ENCODE measurements at places on chromosomes 12 and 14.

- no peak for DNase-seq
These were observed 36.2 kb upstream of the NKX2-8 start for GRCh38 chr14:36618641-36619040.

DNA sequence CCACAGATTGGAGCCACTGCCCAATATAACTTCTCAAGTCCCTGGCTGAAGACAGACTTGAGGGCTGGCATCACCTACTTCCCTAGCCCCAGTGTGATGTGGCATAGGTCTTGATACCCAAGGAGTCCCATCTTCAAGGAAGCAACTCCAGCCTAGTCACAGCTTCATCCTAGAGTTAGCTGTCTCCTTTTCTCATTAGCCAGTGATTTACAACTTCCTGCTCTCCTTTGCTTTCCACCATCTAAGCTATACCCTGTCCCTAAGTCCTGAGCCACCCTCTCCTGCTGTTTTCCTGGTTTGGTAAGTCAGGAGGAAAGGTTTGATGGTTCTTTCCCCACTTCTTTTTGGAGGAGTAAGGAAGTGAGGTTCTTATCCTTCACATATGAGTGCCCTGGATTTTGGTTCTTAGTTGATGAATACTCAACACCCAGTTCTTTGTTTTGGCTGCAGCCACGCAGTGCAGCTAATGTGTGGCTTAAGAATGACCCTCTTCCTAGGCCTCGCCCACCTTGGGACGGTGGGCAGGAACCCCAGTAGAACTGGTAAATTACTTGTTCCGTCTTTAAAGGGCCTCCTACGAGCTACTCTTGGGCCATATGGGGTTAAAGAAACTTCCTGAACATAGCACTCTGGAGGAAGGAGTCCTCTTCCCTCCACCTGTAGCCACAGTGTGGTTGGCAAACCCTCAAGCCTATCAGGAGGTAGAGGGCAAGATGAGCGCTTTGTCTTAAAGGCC is 3.9 kb upstream of the GPX2 start:
- DNase-seq: peak; percentile 10

- no peak for DNase-seq
These were observed 47.8 kb upstream of the LTA4H start for GRCh38 chr12:96083020-96083719.

DNA sequence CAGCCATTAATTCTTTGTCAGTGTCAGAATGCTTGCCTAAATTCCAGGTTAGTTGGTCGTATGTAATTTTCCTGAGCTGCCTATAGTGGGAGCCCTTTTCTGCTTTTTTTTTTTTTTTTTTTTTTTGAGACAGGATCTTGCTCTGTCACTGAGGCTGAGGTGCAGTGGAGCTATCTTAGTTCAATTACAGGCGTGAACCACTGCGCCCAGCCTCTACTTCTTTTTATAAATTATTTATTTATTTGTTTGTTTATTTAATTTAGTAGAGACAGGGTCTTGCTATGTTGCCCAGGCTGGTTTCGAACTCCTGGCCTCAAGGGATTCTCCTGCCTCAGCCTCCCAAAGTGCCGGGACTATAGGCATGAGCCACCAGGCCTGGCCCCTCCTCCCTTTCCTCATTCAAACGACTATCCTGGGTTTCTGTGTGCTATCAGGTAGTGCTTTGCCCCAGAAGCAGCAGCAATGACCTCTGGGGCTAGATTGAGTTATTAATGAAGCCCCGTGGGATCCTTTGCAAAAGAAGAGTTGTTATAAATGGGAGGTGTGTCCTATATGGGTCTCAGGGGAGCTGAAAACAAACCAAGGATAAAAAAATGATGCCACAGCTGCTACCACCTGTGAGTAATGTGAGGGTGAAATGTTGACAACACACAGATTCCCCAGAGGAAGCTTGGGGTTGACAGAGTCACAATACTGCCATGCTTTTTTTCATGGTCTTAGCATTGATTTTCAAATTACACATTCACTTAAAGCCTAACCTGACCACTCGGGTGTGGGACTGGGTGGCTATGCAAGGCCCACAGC is 34.6 kb upstream of the NFKBIA start:
- no peak for DNase-seq

DNA sequence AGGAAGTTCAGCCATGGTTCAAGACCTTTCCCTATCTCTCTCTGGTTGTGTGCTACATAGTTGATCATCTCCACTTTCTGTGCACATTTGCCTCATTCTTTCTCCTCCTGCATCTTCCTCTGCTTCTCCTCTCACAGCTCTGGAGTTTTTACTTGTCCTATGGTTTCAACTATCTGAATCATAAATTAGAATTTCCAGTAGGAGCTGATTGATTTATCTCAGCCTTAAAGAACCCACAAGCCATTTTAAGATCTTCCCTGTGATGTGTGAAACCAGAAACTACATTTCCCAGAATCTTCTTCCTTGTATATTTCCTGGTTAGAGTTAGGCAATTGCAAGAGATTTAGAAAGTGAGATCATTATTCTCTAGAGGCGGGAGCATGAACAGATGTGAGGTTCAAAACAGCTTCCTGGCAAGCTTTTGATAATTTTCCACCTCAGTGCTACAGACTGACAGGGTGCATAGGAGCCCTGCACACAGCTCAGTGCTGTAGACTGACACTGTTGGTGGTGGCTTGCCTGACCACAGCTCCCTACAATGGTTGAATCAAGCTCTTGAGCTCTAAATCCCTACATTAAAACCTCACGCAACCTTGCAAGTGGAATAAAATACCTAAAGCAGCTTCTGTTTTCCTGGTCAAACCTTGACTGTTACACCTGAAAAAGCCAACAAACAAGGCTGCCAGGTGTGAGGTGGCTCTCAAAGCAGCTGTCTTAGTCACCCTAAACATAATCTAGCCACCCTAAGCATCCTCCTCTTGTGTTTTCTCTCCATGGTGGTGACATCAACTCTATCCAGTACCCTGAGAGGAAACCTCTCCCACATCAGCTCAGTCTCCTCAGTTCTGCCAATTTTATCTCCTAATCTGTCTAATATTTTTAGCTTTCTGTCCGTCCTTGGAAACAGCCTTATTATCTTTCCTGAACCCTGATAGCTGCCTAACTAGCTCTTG is 21.5 kb upstream of the IFNG start:
- no peak for DNase-seq

DNA sequence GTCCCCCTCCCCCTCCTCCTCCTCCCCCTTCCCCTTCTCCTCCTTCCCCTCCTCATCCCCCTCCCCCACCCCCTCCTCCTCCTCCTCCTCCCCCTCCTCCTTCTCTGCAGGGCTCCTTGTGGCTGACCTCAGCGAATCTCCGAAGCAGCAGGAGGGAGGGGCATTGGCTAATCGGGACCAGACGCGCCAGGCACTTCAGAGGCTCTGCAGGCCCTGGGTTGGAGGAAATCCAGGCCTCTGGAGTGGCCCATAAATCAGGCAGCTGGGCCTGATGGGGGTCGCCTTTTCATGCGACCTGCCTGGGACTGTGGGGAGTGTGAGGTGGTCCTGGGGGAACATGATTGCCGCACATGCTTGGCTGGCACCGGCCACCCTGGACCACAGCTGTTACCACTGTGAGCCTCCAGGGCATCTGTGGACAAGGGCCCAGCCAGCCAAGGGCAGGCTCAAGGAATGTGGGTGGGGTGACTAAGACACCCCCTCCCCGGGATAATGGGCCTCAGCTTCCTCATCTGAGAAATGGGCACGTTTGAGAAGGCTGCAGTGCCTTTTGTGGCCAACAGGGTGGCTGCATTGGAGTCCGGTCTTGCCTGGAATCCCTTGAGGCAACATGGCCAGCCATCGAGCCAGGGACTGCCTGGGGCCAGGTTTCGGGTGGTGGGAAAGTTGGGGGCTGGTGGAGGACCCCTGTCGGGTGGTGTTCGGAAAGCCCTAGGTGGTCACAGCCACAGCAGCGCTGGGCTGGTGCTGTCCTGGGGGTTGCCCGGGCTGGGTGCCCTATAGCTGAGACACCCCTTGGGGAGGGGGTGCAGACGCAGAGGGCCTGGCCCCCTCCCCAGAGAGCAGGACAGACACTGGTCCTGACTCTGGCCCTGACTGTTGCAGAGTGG is 12.0 kb downstream of the KIF26A start:
- DNase-seq: no peak

DNA sequence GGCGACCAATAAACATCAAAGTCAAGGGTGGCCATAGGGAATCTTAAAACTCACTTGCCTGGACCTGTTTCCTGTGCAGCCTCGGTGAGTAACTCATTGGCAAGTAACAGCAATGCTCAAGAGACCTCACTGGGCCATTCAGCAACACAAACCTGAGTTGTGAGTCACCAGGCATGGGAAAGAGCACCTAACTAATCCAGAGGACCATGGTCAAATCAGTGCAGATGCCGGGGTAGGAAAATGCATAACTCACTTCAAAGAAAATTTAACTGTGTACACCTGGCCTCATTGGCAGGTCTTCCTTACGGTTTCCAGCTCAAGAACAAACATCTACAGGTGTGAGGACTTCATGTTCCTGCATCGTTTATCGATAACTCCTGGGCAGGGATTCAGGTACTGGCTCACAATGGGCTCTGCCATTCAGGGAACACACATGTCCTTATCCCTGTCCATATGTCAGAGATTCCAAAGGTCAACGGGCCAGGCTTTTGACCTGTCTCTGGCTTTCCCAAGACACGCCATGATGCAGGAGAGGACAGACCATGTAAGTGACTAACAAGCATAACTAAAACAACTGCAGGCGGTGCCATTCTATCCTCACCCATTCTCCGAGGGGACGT is 211.8 kb downstream of the ANO2 start:
- no peak for DNase-seq

DNA sequence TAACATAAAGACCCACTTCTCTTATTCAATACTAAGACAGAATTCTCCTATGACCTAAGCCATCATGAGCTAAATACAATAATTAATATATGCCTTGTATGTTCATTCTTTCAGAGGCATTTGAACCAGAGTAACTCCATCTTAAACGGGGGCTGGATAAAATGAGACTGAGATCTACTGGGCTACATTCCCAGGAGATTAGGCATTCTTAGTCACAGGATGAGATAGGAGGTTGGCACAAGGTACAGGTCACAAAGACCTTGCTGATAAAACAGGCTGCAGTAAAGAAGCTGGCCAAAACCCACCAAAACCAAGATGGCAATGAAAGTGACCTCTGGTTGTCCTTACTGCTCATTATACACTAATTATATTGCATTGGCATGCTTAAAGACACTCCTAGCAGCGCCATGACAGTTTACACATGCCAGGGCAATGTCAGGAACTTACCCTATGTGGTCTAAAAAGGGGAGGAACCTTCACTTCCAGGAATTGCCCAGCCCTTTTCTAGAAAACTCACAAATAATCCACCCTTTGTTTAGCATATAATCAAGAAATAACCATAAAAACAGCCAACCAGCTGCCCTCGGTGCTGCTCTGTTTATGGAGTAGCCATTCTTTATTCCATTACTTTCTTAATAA is 260.7 kb downstream of the SSPN start:
- no peak for DNase-seq

GRCh38 chr12:120685522-120685921 is 1.4 kb upstream of the MLEC start:
- DNase-seq: no peak

- no peak for DNase-seq
These were observed 138.5 kb upstream of the SYT1 start for GRCh38 chr12:78725951-78726580.

- DNase-seq: no peak
These were observed 68.5 kb downstream of the LIN7A start for GRCh38 chr12:80869264-80869663.

DNA sequence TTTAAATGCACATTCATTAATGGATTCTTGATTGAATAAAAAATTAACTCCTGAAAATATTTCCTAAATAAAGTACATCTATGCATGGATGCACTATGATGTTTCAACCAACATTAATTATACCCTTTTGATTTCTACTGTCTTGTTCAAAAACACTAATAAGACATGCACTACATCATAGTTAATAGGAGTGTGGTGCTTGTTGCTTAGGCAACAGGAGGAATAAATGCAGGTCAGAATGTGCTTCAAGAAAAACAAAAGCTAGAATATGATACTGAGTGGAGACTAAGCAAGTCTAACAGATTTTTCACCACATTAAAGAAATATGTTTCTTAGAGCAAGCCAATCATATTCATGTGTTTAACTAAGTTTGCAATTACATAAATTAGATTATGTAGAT is 495.8 kb upstream of the GARIN6 start:
- no peak for DNase-seq

DNA sequence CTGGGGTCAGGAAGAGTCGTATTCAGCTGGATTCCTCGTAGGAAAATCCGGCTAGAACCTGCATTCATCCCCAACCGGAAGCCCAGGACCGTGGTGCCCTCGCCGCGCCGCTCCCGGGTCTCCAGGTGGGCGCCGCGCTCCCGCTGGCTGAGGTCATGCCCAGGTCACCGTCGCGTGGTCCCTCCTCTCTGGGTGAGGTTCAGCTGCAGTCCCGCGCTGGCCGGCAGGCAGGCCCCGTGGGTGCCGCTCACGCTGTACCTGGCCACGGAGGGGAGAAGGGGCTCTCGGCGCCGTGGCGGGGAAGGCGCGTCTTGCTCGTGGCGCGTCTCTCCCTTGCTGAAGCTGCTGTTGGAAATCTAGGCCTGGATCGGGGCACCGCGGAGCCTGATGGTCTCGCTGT is 44.5 kb downstream of the LRTM2 start:
- no peak for DNase-seq

GRCh38 chr14:66341239-66341638 is 144.9 kb upstream of the CCDC196 start:
- no peak for DNase-seq

DNA sequence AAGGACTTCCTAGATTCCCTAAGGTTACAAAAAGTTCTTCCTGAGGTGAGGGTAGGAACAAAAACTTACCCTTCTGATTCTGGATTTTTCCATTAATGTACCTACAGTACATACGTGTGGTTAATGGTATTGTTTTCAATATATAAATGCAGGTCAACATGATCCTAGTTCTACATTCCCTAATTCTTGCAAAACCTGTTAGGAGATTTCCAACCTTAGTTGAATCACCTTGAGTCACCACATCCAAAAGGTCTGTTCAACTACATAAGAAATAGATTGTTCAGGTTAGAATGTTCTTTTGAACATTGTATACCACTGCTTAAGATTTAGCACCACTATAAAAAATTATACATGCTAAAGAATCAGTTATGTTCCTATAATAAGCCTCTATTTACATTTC is 118.9 kb downstream of the GARIN6 start:
- DNase-seq: no peak

DNA sequence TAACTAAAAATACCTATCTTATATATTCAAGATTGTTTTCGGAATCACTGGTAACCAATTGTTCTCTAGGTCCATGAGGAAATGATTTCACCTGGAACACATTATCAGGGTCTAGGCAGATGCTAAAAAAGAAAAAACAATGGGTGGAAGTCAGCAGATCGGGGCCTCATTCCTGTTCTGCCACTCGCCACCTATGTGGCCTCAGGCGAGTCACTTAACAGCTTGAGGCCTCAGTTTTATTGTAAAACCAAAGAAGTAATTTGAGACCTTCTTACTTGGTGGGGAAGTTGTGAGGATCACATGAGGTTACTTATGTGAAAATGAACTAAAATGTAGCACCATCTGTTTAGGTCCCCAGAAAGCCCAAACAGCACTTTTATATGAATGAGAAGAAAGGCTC is 6.2 kb upstream of the RNASE10 start:
- no peak for DNase-seq

All from sciatic nerve (tissue), 2 donors.